ENCODE measurements at places on chromosomes 3 and 15.

DNA sequence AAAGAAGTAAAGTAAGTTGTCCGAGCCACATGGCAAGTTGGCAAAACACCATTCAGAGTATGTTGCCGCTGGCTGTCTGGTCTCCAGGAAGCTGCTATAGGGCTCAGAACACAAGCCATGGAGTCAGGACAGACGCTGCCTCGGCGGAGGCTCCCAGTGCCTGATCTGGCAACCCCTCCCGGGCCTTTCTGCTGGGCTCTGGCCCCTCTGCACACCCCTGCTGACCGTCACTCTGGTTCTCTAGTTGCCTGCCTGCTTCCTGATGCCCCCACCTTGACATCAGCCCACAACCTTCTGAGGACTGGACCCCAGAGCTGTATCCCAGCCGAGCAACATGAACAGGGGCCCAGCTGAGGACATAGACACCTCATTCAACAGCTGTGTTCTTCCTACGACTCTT lies 39.1 kb downstream of the MGLL start:
- no peak for DNase-seq

DNA sequence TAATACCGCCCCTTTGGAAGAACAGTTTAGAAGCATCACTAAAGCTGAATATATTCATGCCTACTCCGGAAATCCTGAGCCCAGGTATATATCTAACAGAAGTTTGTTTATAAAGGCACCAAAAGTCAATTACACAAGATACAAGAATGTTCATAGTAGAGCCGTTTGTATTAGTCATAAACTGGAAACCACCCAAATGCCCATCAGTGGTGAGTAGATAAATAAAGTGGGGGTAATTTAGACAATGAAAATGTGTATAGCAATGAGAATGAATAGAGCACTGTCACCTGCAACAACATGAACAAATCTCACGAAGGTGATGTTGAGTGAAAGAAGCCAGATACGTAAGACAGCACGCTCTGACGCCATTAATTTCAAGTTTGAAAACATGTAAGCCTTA lies 68.3 kb upstream of the GLCE start:
- DNase-seq: peak; percentile 54

GRCh38 chr3:136957751-136958288 lies at the start of gene IL20RB:
TSS of gene IL20RB (plus strand) at chr3:136957983. CDS start at chr3:136958114, 131 bp downstream.
- DNase-seq: no peak

- DNase-seq: no peak
Observed at GRCh38 chr3:101963902-101964362, 114.6 kb downstream of the NFKBIZ start.

- no peak for DNase-seq
Observed at GRCh38 chr3:15630646-15631350, 29.3 kb downstream of the BTD start.

DNA sequence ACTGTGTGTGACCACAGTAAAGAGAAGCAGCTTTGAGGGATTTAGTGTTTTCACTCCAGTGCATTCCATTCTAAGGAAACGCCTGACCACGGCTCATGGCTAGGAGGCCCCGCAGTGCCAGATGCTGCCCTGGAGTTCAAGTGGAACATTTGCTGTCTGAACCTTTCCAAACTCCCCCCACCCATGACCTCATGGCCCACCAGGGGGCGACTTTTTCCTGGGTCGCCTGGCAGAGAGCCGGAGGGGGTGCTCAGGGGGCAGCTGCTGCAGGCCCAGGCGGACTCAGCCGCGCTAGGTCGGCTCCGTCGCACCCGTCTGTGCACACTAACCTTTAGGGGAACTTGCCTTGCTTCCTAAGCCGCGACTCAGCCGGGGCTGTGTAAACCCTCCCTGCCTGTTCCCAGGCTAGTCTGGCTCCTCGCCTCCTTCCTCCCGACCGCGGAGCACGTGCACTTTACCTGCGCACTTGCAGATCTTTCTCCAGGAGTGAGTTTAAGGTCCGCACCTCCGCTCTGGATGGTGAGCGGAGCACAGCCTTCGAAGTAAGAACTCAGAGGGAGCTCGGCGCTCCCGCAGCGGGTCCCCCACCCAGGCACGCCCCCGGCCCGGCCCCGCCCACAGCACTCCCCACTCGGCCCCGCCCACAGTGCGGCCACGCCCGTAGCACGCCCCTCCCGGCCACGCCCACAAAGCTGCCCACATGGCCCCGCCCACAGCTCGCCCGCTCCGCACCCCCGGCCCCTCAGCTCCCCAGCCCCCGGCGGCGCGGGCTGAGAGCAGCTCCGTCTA lies at the start of gene OCA2:
TSS of gene OCA2 (minus strand) at position 550 of the 789 bp plus-strand sequence. CDS start 17,441 bp downstream, outside the sequence.
- peak; percentile 23 for DNase-seq

GRCh38 chr3:20246662-20247061 lies 60.7 kb upstream of the SGO1 start:
- no peak for DNase-seq

- no peak for DNase-seq
Observed at GRCh38 chr3:192373032-192373431, 354.3 kb downstream of the FGF12 start.

- no peak for DNase-seq
Observed at GRCh38 chr15:90231028-90232017, 2.4 kb downstream of the CIB1 start.

DNA sequence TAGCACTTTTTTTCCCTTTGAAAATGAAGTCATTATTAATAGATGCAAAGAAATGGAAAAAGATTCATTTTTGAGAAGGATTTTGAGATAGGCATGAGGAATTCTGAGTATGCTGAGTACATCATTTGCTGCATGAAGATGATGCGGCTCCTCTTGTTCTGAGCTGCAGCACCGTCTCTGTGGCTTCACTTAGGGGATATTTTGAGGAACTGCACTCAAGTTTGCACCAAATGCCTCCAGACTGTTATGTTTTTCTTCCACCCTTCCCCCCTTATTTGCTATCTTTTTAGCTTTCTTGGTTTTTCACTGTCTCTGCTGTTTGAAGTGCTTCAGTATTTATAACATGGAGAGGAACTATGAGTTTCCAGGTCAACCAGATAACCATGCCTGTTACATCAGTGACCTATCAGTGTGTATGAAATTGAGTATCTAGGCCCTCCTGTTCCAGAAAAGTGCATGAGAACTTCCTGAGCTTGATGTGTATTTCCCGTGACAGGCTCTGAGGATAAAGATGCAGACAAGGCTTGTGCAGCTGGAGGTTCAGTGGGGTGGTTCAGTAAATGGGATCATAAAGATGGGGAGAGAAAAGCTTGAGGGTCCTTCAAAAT lies 128.7 kb downstream of the PDCD6IP start:
- DNase-seq: no peak

Measured in hematopoietic multipotent progenitor cell treated with erythropoietin and hydrocortisone succinate and interleukin-3 and kit ligand, for 15 days (in vitro differentiated cells).